ENCODE measurements at places on chromosomes 5 and 9.

DNA sequence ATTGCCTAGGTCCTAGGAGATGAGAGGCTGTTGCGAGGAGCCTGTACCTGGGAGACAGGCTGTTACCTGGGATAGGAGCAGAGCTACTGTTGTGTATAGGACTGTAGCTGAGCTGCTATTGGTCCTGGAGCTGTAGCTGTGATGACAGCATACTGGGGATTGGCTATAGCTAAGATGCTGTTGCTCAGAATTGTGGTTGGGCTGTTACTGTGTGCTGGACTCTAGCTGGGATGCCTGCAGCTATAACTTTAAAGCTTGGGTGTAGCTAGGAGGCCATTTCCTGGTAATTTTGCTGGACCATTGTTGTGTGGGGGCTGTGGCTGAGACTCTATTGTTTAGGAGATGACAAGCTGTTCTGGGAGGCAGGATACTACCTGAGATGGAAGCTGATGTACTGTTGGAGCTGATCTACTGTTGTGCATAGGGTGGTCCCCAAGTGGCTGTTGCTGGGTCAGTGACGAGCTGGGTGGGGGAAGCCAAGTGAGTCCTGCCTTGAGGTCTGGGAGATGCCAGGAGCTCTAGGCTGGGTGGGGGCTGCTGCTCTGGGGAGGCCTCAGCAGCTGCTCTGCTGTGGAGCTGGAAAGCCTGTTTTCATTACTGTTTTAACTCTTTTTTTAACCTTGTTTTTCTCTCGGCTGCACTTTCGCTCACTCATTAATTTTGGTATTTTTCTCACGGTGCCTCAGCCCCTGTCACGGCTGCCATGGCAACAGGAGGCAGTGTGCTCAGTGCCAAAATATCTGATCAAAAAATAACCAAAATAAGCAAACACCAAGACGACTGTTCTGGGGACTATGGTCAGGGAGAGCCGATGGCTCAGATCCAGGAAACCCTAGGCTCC, 3.0 kb upstream of the PCDH1 start:
- no peak for DNase-seq

GRCh38 chr9:35727676-35728040, 4.3 kb downstream of the TLN1 start:
- DNase-seq = no peak

DNA sequence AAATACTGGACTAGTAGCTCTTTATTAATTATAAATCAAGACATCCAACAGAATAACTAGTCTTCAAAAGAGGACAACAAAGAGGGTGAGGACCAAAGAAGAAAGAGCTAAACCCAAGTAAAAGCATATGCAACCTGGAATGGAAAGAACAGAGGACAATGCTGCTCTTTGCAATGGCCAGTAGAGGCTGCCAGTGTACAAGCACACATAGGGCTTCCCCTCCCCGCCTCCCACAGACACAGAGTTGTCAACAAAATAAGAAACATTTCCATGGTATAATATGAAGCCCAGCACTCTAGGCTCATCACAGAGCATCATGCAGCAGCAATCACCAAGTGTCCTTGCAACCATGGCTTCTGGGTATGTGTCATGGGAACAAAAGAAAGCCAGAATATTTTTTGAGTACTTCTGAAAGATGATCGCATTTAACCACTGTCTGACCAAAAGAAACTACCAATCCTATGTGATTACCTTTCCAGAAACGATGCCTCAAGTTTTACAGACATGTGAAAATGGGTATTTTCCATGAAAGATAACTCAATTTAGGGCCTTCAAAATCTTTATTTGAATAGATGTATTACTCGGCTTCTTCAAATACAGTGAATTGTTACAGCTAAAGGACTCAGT, 58.1 kb downstream of the RFX3 start:
- DNase-seq = peak; percentile 77

DNA sequence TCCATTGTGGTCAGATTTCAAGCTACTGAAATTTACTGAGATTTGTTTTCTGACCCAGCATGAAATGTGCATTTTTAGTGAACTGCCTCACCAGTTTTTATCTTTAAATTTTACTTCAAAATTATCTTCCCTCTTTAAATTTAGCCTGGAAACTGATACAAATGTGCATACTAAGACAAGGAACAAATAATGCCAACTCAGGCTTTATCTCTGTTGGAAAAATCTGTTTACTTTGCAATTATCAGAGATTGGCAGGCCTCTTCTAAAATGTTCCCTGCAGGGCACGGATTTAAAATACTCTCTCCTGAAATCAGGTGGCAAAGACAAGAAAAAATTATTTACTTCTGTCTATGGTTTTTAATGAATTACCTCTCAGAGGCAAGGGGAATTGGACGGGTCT, 151.0 kb upstream of the PTCH1 start:
- DNase-seq = peak; percentile 72

DNA sequence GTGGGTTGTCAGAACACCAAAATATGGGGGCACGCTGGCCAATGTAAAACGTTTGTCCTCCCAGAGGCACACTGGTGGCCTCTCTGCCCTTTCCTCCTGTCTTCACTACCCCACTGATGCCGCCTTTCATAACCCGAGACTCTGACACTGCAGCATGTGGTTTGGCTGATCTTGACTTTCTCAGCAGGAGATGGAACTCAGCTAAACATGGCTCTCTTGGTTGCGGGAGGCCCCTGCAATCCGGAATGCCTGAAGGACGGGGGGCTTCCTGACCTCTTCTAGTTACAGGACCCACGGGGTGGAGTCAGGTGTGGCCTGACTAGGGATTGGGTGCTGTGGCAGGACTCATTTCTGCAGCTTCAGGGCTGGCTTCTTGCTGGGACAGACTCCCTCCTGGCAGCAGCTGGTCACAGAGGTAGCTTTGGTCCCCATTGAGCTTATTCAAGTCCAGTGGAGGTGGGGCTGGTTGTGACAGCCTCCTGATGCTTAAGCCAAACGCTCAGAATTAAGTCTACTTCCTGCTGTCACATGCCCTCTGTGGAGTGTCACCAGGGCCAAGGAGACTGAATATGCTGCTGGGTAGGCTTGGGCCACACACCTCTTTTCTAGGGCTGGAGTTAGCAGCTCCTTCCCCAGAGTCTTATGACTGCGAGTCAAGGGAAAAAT, 44.2 kb downstream of the NXNL2 start:
- no peak for DNase-seq

DNA sequence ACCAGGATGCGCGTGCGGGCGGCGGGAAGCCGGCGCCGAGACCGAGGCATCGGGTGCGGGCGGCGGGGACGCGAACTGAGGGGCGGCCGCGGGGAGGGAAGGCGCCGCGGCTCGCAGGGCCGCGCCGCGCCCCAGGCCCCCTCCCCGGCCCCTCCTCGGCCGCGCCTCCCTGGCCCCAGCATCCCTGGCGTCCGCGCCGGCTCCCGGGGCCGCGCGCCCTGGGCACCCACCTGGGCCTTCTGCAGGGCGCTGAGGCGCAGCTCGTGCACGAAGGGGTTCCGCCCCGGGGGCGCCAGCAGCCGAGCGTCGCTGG, 324 bp downstream of the LPCAT1 start:
- peak; percentile 62 for DNase-seq

DNA sequence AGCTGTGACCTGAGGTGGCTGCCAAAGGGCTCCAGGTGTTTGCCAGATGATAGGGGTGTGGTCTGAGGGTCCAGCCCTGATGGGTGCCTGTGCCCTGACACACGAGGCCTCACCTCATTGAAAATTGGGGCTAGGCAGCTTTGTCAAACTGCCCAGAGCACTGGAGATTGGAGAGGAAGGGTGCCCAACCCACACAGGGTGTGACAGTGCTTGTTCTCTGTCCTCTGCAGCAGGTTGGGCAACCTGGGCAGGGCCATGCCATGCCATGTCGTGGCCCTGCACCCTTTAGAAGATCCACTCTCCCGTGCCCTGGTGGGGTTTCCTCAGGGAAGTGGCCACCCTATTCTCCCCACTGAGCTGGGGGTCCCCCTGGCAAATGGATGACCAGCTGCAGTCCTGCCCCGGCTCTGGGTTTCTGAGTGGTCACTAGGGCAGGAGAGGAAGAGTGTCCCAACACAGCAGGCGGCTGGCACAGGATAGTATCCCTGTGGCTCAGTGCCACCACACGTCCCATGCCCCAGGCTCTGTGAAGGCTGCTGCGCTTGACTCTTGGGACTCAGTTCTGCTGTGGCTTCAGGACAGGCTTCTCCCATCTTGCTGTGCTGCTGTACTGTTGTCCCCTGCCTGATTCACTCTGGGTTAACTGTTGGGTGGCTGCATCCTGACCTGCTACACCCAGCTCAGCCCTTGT, 100.8 kb upstream of the PITX1 start:
- no peak for DNase-seq

DNA sequence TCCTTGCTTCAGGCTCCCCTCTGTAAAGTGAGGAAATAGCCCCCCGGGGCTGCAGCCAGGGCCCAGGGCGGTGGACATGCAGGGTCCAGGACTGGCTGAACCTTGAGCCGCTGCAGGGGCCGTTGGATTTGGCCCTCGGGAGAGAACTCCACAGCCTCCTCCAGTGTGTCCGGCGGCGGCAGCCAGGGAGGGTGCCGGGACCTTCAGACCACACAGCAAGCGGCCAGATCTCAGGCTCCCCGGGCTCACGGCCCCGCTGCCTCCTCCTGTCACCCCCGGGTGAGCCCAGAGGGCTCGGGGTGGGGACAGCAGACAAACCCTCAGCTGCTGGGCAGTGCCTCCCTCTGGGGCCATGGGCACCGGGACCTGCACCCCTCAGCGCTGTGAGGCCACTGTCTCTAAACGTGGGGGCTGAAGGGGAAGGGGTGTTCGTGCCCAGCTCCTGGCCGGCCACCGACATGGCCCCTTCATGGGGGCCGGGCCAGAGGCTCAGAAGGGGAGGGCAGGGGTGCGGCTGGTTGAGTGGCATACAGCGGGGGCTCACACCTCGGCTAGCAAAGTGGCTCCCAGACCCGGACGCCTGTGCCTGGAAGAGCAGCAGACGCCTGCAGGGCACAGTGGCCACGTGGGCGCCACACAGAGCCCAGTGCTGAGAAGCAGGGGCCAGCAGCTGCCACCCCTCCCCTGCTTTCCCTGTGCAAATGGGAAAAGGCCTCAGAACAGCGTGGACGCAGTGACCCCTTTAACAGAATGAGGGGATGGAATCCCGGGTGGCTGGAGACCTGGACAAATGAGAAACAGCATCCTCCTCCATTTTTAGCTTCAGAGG, 19.7 kb downstream of the SLC9A3 start:
- DNase-seq = no peak

- peak; percentile 21 for DNase-seq
Measured at GRCh38 chr9:899440-900184, 58.1 kb downstream of the DMRT1 start.

GRCh38 chr5:66717455-66718373, 121.5 kb downstream of the MAST4 start:
- DNase-seq = peak; percentile 62

DNA sequence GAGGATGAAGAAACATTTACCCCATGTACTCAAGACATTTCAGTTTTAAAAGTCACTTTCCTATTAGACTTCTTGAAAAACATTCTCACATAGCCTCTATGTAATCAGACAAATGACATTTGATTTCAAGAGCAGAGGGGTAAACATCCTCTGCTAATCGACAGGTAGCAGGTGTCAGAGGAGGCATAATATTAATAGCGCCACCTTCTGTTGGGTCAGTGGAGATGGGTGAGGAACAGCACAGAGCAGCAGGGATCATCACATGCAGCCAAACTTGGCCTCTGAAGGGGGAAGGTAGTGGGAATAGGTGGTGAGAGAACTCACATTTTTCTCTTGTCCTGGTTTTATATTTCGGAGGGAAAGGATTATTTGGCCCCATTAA, 3.3 kb upstream of the LSM11 start:
- DNase-seq = peak; percentile 61
